SK-N-MC (cell line): ENCODE measurements at places on chromosomes 6 and 20.

DNA sequence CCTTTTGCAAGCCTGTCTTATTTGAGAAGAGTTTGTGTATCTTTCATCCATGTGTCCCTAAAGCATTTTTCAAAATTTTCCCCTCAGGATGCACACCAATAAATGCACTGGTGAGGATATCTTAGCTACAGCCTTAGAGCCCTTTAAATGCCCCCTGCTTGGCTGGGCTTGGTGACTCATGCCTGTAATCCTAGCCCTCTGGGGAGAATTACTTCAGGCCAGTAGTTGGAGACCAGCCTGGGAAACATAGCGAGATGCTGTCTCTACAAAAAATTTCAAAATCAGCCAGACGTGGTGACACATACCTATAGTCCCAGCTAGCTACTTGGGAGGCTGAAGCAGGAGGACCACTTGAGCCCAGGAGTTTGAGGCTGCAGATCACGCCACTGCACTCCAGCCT, 33.8 kb upstream of the PLCB4 start:
- no peak for DNase-seq

- no peak for DNase-seq
These were observed 10.9 kb upstream of the OSER1 start for GRCh38 chr20:44221368-44221954.

- no peak for DNase-seq
These were observed 22.2 kb downstream of the FAM110A start for GRCh38 chr20:855466-856360.

DNA sequence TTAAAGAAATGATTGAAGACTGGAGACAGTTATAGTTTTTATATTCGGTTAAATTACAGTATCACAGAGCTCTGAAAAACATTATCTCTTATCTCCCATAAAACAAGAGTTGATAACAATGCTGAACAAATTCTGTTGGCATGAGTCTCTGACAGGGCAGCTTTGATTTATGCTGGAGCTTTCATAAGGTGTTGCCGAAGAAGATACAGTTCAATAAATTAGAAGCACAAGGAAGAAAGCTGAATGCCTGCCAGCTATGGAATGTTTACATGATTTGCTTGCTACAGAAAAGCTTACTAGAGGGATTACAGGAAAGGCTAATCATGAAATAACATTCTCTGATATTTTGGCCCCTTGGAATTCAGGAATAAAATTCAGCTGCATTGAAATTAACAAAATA, 431.9 kb upstream of the GJE1 start:
- no peak for DNase-seq

DNA sequence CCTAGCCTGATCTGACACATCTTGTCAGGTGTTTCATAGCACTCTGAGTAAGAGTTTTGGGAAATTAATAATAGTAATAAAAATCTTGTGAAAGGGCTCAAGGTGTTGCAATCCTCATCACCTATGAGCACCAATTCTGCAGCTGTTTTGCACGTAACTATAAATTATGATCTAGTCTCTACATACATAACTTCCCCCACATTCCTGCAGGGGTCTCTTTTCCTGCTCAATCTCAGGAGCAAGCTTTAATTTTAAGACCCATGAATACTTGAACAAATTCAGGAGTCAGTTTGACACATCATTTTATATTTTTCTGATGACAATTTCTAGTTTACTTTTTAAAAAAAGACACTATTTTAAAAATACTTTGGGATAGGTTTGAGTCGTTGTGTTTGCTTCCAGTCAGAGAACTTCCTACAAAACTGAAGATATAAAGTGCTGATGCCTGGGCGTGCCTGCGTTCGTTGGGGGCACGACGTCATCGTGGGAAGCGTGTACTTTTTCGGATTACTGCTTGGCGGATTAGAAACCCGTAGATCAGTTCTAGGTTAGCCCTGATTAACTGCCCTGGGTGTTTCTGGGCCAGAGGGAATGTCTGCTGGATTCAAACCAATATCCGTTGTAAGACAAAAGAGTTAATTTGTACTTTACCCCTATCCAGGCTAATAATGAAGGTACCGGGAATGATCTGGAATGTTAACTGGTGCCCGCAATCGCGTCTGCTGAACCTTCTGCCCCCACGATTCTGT, 1.0 kb upstream of the E2F3 start:
- DNase-seq: peak; percentile 65

GRCh38 chr20:21102603-21103311, 3.4 kb downstream of the LINC00237 start:
- DNase-seq: no peak
